Large intestine (tissue), 12 donors: ENCODE measurements at places on chromosomes 6 and 20. TPM values are rescaled to one million over a fixed set of nuclear protein-coding genes. Genes with fewer than 3 reads are reported as not detected.
A peak's percentile ranks its signal among the peaks of the same experiment; 100 is the strongest.

The RRP36 gene
- polyA plus RNA-seq, result 52.1 TPM

The ZBTB2 gene
- polyA plus RNA-seq, result 16.0 TPM

The NPEPL1 gene
- 35.1 TPM for polyA plus RNA-seq

GRCh38 chr6:100479179-100480035 lies 14.7 kb upstream of the SIM1 start:
- no peaks in the 10 kb centered on the region for H3K4me1 ChIP-seq
- no peak for DNase-seq
- H3K4me3 ChIP-seq, result no peak overlapping the region
- no peaks in the 10 kb centered on the region for H3K36me3 ChIP-seq
- peaks cover 22% of the 10 kb centered on the region for H3K27me3 ChIP-seq

The CST1 gene
- not detected for polyA plus RNA-seq

DNA sequence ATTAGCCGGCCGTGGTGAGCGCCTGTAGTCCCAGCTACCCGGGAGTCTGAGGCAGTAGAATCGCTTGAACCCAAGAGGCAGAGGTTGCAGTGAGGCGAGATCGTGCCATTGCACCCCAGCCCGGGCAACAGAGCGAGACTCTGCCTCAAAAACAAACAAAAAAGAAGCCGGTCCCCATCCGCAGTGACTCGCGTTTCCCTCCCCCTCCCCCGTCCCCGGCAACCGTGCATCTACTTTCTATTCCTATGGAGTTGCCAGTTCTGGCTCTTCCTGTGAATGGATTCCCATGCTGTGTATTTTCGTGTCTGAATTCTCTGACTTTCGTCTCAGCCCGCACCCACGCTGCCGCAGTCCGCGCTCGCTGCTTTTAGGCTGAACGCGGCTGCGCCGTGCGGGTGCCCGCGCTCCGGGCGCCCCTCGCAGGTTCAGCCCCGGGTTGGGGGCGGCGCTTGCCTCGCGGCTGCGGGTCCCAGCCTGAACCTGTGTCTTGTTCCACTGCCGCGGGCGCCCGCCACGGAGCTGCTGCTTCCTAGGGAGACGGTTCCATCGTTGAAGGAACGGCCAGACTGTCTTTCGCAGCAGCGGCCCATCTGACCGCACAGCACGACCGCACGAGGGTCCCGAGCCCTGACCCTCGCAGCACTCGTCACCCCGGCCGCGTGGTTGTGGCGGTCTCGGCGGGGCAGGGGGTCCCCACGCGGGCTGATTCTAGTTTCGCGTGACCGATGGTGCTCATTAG lies 1.1 kb upstream of the MRGBP start:
- no peaks in the 10 kb centered on the region for H3K27me3 ChIP-seq
- DNase-seq, result peak; percentile 72
- H3K4me1 ChIP-seq, result peaks cover 37% of the 10 kb centered on the region
- H3K36me3 ChIP-seq, result peaks cover 25% of the 10 kb centered on the region
- peak overlapping the region; percentile 89 for H3K27ac ChIP-seq
- H3K4me3 ChIP-seq, result peak overlapping the region; percentile 71

DNA sequence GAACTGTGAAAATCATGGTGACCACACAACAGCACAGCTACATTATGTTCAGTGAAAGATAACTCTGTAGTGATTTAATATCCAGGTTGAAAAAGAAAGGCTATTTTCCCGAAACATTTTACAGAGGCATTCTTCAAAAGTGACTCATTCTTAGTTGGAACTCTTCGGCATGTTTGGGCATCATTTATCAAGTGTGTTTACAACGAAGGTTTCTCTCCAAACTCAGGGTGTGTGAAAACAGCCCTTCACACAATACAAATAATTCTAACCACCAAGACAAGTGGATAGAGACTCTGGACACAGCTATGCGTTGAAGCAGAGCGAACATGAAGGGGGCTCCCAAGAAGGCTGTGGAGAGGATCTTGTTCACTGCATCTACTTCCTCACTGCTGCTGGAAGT lies 57.6 kb downstream of the CBLN4 start:
- no peaks in the 10 kb centered on the region for H3K4me1 ChIP-seq
- DNase-seq, result no peak
- H3K27ac ChIP-seq, result no peak overlapping the region
- no peaks in the 10 kb centered on the region for H3K27me3 ChIP-seq
- H3K4me3 ChIP-seq, result no peak overlapping the region

DNA sequence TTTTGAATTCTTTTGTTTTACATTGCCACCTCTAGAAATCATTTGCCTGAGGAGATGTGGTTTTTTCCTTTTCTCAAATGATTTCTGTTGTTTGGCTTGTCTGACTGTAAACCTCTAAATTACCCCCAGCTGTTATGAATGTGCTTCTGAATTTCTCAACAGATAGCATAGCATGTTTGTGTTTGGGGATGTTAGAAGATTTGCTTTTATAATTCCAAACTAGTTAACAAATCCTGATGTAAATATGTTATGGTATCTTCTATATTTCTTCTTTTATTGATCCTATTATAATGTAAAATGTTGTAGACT lies 31.6 kb upstream of the EZR start:
- no peaks in the 10 kb centered on the region for H3K36me3 ChIP-seq
- no peak for DNase-seq
- H3K4me1 ChIP-seq, result peaks cover 52% of the 10 kb centered on the region
- no peaks in the 10 kb centered on the region for H3K27me3 ChIP-seq
- H3K4me3 ChIP-seq, result no peak overlapping the region

DNA sequence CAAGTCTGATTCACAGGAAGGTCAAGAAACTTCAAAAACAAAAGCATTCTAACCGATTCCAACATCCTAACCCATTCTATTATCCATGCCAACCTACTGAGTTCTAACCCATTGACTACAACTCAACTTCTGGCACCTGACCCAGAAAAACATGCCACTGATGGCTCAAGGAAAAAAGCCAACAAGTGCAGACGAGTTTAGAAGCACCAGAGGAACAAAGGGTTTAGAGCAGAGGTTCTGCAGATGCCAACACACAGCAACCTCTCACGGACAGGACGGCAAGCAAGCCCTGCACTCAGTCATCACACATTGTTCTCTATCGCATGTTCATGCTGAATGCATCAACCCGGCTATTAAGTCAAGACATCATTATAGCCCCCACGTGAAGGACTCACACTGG lies 25.2 kb upstream of the MC3R start:
- DNase-seq, result no peak
- H3K27ac ChIP-seq, result peak overlapping the region; percentile 66
- peaks cover 24% of the 10 kb centered on the region for H3K4me1 ChIP-seq

The PTK6 gene
- 0.31 TPM for polyA plus RNA-seq

The BEND6 gene
- polyA plus RNA-seq, result 1.2 TPM

The RNGTT gene
- polyA plus RNA-seq, result 9.6 TPM

DNA sequence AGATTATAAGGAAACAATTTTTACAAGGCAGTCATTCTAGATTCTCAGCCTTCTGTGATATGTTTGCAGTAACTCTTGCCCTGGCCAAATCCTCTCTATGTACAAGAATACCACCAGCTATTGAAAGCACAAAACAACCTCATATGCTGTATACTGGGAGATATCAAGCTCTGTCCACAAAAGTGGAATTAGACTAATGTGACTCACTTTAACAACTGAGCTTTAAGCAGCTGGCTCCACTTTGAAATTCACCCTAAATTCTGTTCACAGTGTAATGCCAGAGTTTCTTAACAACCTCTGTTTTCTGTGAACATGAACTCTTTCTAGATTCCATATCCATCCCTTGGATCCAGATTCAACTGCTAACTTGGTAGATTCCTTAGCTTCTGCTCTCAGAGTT lies 47.6 kb downstream of the CHD6 start:
- H3K4me1 ChIP-seq, result peaks cover 5% of the 10 kb centered on the region
- no peaks in the 10 kb centered on the region for H3K27me3 ChIP-seq
- H3K36me3 ChIP-seq, result no peaks in the 10 kb centered on the region
- no peak for DNase-seq

The EPB41L1 gene
- polyA plus RNA-seq, result 27.5 TPM

- H3K36me3 ChIP-seq, result no peaks in the 10 kb centered on the region
- H3K4me3 ChIP-seq, result no peak overlapping the region
- H3K27me3 ChIP-seq, result peaks cover 25% of the 10 kb centered on the region
- DNase-seq, result no peak
These were observed 4.2 kb downstream of the SYNDIG1 start for GRCh38 chr20:24473435-24474223.

DNA sequence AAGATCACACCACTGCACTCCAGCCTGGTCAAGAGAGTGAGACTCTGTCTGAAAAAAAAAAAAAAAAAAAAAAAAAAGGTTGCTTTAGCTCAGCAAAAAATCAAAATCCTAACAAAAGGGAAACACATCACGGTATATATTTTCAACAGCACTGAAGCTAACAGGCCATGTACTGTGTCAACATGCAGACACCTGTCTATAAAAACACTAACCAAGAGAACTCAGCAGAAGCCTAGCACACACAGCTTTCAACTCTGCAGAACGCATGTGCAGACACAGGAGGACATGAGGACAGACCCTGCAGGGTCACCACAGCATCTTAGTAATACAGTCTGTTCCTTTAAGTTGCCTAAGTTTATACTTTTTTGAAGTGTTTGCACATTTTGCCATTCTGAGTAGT lies 13.5 kb downstream of the NINL start:
- peak; percentile 42 for DNase-seq
- no peaks in the 10 kb centered on the region for H3K27me3 ChIP-seq
- peak overlapping the region; percentile 1 for H3K27ac ChIP-seq
- H3K36me3 ChIP-seq, result peaks cover 3% of the 10 kb centered on the region
- H3K4me1 ChIP-seq, result peaks cover 7% of the 10 kb centered on the region
- H3K4me3 ChIP-seq, result no peak overlapping the region

The GSTA2 gene
- polyA plus RNA-seq, result 24.0 TPM

DNA sequence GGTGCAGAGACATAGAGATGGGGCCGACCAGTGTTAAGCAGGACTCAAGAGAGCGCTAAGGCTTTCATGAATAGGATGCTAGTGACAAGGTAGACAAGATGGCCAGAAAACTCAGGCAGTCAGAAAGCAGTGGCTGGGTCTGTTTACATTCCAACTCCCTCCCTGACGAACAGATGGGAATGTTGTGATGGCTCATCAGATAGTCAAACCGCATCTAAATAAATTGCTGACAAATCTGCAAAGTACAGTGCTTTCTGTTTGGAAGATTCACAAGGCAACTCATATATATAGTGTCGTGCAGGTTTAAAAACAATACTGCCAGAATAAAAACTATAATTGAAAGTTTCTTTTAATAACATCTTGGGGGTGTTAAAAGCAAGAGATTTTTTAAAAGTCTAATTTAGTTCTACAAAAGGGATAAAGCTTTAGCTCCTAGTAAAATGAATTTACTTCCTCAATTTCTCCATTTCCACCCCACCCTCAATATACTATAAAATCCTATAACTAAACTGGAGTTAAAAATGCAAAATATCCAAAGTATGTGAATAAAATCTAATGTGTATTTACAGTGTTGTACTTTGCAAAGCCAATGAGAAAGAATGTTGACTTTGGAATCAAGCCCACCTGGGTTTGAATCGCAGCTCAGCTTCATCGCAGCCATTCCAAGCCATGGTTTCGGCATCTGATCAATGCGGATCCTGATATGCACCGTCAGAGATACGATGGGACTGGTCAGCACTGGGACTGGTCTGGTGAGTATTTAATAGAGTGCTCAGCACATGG lies 247.3 kb upstream of the PDE10A start:
- peaks cover 4% of the 10 kb centered on the region for H3K4me1 ChIP-seq
- no peaks in the 10 kb centered on the region for H3K36me3 ChIP-seq
- H3K27ac ChIP-seq, result no peak overlapping the region
- DNase-seq, result no peak

DNA sequence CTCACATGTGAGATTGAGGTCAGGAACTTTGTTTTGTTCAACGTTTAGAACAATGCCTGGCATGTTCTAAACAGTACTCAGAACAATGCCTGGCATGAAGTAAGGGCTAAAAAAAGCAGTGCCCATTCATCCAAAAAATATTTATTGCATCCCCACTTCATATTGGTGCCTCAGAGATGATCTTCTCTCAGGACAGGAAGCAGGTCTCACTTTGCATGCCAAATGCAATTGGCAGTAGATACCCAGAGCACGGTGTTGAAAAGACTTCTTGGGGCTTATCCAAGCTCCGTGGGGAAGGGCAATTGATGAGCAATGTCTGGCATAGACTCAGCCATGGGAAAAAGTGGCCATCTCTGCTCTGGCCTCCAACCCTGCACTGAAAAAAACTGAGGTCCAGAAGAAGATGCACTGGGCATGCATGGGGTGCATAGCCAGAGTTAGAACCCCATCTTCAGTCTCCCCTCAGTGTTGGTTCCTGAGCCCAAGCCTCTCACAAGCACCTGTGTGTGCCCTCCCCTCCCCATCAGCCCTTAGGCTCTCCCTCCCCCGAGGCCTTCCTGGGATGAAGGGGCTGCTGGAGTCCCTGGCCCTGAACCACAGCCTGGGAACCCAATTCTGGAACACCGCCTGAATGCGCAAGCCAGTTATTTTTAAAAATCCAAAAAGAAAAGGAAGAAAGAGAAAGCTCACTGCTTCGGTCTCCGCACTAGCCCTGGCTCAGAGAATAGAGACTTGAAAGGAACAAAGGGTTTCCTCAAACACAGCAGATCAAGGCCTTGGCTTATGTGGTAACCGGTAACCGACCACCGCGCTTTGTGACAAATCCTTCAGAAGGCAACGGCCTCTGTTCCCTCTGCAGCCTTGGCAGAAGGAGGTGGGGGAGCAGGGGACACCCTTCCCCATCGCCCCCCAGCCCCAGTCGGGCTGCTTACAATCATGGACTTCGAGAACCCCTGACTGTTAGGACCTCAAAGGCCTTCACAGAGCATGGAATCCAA lies 78.5 kb upstream of the SIRPA start:
- peaks cover 7% of the 10 kb centered on the region for H3K4me1 ChIP-seq
- no peaks in the 10 kb centered on the region for H3K36me3 ChIP-seq
- H3K4me3 ChIP-seq, result no peak overlapping the region
- no peak overlapping the region for H3K27ac ChIP-seq
- DNase-seq, result no peak

- peaks cover 11% of the 10 kb centered on the region for H3K4me1 ChIP-seq
- no peaks in the 10 kb centered on the region for H3K36me3 ChIP-seq
- H3K4me3 ChIP-seq, result no peak overlapping the region
- peak; percentile 16 for DNase-seq
- H3K27me3 ChIP-seq, result no peaks in the 10 kb centered on the region
- peak overlapping the region; percentile 67 for H3K27ac ChIP-seq
These were observed 193.4 kb upstream of the LAMP5 start for GRCh38 chr20:9321007-9321406.

GRCh38 chr6:166408936-166409755 lies 26.4 kb upstream of the MPC1 start:
- DNase-seq, result no peak
- H3K36me3 ChIP-seq, result peaks cover 4% of the 10 kb centered on the region
- no peaks in the 10 kb centered on the region for H3K4me1 ChIP-seq

DNA sequence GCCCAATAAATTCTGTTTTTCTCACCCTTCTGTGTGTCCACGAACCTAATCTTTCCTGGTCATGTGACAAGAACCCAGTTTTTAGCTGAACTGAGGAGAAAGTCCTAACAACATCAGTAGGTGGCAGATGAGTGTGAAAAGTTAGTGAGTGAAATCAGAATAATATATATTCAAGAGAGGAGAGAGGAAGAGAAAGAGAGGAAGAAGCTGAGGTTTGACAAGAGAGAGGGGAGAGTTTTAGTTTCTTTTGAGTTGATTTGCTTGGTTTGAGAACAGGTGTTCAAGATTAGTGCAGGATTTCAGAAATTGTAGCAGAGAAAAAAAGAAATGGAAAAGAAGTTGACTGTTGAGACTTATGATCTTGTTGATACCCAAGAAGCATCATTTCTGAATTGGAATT lies 930.5 kb upstream of the FLRT3 start:
- no peak overlapping the region for H3K4me3 ChIP-seq
- H3K36me3 ChIP-seq, result no peaks in the 10 kb centered on the region
- no peak overlapping the region for H3K27ac ChIP-seq
- DNase-seq, result no peak
- no peaks in the 10 kb centered on the region for H3K27me3 ChIP-seq
- peaks cover 2% of the 10 kb centered on the region for H3K4me1 ChIP-seq

The EDN1 gene
- polyA plus RNA-seq, result 36.4 TPM

The SLC22A2 gene
- polyA plus RNA-seq, result 0.04 TPM

The TPD52L1 gene
- polyA plus RNA-seq, result 53.4 TPM

The GTSF1L gene
- polyA plus RNA-seq, result not detected

- no peaks in the 10 kb centered on the region for H3K27me3 ChIP-seq
- H3K4me1 ChIP-seq, result no peaks in the 10 kb centered on the region
- no peak overlapping the region for H3K27ac ChIP-seq
These were observed 143.7 kb downstream of the LAMA2 start for GRCh38 chr6:129026601-129027000.
